Activated gamma-delta T cell treated with anti-CD3 and anti-CD28 coated beads, Interleukin-2, amount 50 U/mL, for 16 hours (primary cell): ENCODE measurements at places on chromosomes 3 and 15.

DNA sequence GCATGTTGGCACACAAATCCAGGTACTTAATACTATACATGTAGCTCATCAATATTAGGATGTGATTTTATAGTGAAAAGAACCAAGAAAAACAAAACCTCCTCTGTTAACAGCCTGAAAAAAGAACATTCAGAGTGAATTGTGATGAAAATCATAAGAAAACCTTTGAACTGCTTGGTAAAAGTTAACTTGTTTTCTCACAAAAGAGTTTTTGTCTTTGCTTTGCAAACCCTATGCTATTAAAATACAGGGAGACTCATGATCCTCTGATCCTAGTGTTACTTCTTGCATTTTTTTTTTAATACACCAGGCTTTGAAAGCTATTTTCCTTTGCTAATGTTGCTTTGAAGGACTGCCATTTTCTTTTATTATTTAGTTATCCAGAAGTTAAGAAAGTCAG is 23.7 kb downstream of the QTRT2 start:
- DNase-seq = no peak

DNA sequence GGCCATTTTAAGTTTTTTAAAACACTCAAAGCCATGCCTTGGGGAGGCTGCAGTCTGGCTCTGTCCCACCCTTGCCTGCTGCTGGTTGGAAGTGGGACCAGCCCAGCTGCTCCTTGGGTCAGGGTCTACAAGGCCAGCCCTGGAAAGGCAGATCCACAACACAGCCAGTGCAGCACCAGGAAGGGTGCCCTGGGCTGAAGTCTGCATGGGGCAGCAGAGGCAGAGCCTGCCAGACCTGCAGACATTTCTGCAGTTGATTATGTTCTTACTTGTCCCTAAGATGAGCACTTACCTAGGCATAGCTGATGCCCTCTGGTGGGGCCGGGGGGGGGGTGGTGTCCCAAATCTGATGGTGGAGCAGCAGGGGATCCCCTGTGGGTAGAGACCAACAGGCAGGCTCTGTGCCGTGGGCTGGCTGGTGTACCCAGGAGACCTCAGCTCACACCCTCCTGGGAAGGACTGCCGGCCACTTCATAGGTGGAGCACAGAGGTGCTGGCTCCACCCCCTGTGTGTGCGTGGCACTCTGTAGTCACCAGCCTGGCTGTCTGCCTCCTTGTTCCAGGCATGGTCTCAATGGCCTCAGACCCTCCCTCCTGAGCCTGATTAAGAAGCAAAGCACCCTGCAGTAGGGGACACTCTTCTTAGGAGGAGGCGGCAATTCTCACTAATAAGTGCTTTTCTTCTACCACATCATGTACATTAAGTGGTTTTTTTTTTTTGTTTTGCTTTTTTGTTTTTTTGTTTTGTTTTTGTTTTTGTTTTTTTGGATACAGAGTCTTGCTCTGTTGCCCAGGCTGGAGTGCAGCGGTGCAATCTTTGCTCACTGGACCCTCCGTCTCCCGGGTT is 97.4 kb upstream of the KLF13 start:
- no peak for DNase-seq

GRCh38 chr3:11539677-11540076 is 104.0 kb downstream of the VGLL4 start:
- DNase-seq = no peak

- no peak for DNase-seq
Measured at GRCh38 chr3:122921791-122922651, 105.5 kb downstream of the SEMA5B start.

DNA sequence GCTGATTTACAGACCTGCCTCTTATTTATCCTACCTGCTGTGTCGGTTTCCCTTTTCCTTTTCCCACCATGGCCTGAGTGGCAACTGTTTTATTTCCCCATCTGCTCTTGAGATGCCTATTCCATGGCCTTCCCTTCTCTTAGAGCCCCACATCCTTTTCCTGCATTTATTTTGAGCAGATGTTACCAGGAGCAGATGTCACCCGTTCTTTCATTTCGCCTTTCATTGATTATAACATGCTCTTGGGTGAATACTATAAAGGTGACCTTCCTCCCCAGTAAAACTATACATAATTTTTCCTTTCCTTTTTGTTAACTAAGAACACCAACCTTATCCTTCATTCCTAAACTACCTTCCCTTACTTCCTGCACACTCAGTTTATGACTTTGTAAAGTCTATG is 8.5 kb upstream of the P2RY1 start:
- DNase-seq = no peak

GRCh38 chr3:149378478-149379309 is 1.2 kb upstream of the TM4SF1 start:
- no peak for DNase-seq

- DNase-seq = no peak
Measured at GRCh38 chr15:78006567-78007205, 70.8 kb downstream of the TBC1D2B start.

- DNase-seq = no peak
Measured at GRCh38 chr15:65517866-65518207, 348 bp upstream of the DPP8 start.

- no peak for DNase-seq
Measured at GRCh38 chr15:93895976-93896770, 335.2 kb upstream of the MCTP2 start.

DNA sequence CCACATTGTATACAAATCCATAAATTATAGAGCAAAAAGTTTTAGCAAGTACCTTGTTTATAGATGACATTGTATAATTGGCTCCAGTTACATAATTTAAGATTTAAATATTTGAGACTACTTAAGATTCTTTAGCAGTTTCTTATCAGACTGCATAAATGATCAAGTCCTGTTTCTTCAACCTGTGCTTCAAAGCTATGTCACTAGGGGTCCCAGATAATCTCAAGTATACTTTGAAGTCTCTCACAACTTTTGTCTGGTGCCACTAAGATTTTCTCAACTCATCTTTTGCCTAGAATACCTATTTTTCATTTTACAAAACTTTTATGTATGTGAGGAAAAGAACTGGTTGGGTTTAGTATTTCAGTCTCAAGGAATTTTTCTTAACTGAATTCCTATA is 205.5 kb downstream of the STAG1 start:
- no peak for DNase-seq
